Right atrium auricular region (tissue), 2 donors: ENCODE measurements at places on chromosomes 6 and 20.

GRCh38 chr6:126672649-126673048 lies 332.7 kb downstream of the CENPW start:
- no peak for DNase-seq

GRCh38 chr6:111342913-111343312 lies 140.1 kb downstream of the REV3L start:
- no peak for DNase-seq

DNA sequence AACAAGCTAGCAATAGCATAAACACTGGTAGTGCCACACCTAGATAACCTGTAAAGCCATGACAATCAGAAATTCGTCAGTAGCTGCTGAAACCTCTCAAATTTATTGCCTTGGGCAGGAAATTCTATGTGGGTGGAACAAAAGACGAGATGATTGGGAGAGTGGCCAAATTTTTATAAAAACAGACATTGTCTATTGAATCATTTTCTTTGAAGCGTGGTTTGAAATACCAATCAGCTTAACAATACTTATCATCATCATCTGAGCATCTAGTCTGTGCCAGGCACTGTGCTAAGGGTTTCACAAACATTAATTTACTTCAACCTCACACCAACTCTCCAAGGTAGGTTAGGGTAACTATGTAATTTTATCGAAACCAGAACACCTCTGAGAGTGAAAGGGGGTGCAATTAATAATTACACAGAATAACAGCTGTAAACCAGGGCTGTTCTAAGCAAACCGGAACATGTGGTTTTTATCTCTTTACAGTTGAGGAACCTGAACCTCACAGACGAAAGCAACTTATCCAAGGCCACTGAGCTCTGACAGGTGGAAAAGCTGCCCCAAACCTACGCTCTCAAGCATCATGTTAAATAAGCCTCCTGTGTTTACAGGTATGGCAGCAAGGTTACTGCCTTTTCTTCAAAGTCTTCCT lies 43.4 kb downstream of the NHSL1 start:
- no peak for DNase-seq

DNA sequence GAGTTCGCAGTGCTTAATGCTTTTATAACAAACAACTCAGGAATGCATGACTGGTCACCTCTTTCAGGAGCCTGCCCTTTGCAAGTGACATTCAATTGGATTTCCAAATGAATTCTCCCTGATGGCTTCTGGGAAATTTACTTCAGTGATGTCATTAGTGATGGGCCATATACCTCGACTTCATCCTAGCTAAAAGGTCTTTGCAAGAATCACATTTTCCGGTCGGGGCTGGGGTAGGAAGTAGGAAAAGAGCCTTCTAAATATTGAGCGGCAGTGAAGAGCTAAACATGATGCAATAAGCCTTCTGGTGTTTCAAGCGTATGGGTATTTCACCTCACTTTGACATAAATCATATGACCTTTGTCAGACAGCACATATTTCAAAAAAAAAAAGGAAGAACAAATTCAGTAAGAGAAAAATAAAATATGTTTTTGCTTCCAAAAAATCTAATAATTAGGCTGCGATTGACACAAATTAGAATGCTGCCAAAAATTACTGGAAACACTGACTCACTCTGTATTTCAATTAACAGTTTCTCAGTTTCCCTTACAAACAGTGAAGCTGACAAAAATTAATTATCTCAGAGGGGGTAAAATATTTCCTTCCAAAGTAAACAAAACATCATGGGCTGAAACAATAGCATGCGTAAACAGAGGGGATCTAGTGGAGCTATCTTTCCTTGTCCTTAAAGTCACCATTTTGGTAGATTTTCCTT lies 39.8 kb downstream of the ADTRP start:
- no peak for DNase-seq

- DNase-seq = no peak
Observed at GRCh38 chr6:26743941-26744699, 84.6 kb upstream of the ZNF322 start.

GRCh38 chr6:158207422-158207788 lies 39.3 kb downstream of the GTF2H5 start:
- no peak for DNase-seq

GRCh38 chr6:45073771-45074170 lies 254.4 kb upstream of the RUNX2 start:
- no peak for DNase-seq

- DNase-seq = peak; percentile 86
Observed at GRCh38 chr20:44736170-44737021, 9.3 kb upstream of the KCNK15 start.

- DNase-seq = no peak
Observed at GRCh38 chr6:15892369-15892768, 229.5 kb upstream of the DTNBP1 start.

GRCh38 chr6:65979120-65979519 lies 272.1 kb upstream of the EYS start:
- DNase-seq = no peak

- peak; percentile 54 for DNase-seq
Observed at GRCh38 chr6:7188492-7188891, 80.7 kb downstream of the RREB1 start.

GRCh38 chr20:16381444-16381843 lies 191.8 kb downstream of the KIF16B start:
- DNase-seq = no peak

- no peak for DNase-seq
Observed at GRCh38 chr20:1894471-1894950, 696 bp upstream of the SIRPA start.

GRCh38 chr6:40499215-40499614 lies 87.9 kb downstream of the LRFN2 start:
- no peak for DNase-seq

- DNase-seq = peak; percentile 95
Observed at GRCh38 chr6:26156105-26156849, 69.0 kb downstream of the HFE start.

- DNase-seq = no peak
Observed at GRCh38 chr6:144931172-144932035, 646.3 kb downstream of the UTRN start.

DNA sequence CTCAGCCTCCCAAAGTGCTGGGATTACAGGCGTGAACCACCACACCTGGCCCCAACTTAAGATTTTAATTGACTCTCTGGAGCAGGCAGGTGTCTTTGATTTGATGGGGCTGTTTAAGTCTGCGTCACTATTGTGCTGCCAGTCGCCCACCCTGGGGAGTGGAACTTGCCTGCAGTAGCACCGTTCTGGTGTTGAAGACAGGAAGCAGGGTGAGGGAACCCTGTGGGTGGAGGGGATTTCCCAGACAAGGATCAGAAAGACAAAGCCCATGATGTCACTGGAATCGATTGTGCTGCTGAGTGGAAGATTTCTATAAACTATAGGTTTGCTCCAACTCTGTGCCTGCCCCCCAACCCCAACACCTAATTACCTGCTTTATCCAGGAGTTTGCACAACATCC lies 11.0 kb downstream of the ALDH8A1 start:
- DNase-seq = no peak

- no peak for DNase-seq
Observed at GRCh38 chr6:109450801-109451200, 4.8 kb downstream of the MICAL1 start.

GRCh38 chr20:44761423-44761822 lies 15.8 kb downstream of the KCNK15 start:
- DNase-seq = no peak

- no peak for DNase-seq
Observed at GRCh38 chr6:136979206-136979605, 57.1 kb downstream of the SLC35D3 start.

- DNase-seq = no peak
Observed at GRCh38 chr6:42710316-42710715, 12.1 kb downstream of the PRPH2 start.

DNA sequence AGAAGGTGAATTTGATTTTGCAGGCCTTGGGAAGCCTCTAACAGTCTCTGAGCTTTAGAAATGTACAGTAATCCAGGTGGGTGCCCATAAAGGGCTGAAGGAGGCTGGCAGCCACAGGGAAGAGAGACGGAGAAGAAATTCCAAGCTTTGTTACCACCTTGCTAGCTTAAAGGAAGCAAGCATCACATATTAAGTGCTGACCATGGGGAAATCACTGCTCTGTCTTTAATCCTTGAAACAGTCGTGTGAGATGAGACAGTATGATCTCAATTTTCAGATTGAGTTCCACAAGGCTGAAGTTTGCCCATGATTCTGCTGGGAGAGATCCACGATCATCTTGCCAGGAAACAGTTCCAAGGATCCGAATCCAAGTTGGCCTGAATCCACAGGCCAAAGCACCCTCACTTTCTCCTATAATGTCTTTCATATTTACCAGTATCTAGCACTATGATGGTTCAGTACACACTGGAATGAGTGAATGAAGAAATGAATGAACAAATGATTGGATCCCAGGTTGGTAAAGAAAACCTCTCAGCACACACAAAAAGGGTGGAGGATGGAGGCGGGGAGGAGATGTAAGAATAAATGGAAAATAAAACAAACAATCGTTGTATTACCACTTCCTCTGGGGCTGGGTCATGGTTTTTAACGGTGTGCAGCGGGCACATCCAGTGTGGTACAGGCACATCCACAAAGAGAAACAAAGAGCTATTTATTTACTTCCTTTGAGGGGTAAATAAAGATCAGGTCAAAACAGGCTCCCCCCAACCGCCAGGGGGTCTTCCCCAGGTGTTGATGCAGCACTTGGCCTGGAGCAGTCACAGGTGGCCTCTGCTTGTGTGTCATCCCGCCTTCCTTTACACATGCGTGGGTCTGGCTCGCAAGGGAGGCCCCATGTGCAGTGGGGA lies 28.2 kb upstream of the TAF8 start:
- no peak for DNase-seq

GRCh38 chr6:163437466-163437865 lies 22.9 kb downstream of the QKI start:
- no peak for DNase-seq

GRCh38 chr20:12638633-12639312 lies 370.0 kb upstream of the SPTLC3 start:
- DNase-seq = no peak

- no peak for DNase-seq
Observed at GRCh38 chr6:88725111-88725975, 238.1 kb downstream of the RNGTT start.

DNA sequence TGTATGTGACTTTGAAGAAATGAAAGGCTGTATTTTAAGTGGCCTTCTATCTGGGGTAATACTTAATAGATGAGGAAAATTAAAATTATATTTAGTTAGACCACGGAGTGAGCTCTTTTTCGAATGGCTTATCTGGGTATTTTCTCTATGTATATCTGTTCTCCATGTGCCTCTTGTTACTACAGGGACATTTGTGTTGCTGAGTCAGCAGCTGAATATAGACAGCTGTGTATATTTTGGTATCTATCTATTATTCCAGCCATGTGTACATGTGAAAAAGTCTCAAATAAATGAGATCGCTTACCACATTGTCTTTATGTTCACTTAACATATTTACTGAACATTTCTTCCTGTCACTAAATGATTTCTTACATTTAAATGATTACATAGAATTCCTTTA lies 57.2 kb downstream of the TMEM200A start:
- no peak for DNase-seq

DNA sequence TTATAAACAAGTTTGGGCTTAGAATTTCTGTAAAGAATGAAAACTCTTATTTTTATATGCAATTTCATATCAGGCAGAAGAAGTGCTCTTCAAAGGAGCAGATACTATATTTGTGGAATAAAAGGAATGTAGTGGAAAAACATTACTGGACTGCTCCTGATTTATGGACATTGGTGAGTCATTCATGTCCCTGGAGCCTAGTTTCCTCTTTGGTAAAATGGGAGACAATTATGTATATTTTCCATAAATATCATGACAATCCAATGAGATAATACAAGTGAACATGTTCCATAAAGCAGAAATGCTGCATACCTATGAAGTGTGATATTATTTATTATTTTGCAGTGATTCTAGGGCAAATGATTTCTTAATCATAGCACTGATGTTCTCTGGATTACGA lies 445.8 kb upstream of the CITED2 start:
- no peak for DNase-seq

DNA sequence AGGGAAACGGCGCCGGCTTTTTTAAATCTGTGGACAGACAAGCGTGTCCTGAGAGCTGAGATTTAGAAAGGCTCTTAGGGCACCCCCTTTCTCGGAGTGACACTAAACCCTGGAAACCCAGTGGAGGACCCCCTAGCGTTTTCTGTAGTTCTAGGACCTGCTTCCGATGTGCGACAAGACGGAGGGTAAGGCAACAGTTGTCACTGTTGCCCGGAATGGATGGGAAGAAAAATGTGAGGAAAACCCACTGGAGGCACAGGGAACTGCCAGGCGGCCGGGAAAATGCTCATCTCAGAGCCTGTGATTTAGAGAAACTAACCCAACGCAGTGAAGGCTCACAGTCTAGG lies 551 bp upstream of the ATP5F1E start:
- no peak for DNase-seq

DNA sequence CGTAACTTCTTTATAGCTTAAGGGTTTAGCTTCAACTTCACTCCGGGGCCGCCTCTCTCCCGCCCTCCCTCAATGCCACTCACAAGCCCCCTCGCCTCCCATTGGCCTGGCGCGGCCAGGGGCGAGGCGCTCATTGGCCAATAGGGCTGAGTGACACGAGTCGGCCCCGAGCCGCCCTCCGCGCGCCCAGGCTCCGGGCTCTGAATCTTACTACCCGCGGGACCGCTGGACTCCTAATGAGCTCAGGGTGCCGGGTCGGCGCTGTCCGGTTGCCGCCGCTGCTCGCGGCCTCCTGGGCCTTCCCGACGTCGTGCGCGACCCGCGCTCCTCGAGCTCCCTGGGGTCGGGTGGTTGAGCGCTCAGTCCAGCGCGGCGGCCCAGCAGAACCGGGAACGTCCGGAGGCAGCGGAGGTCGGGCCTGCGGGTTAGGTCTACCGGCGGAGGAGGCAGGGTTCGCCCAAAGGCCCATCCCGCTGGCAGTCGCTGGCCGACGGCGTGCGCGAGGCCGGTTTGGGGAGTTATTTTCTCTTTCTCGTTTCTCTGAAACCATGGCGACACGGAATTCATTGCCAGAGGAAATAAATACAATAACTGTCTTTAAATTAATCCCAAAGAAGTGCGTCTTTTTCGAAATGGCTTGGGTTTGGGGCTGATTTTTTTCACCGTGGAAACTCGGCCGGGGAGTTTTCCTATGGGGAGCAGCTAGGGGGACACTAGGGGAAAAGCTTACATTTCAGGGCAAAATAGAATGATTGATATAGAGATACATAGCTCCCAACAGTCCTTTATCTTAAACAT lies at the start of gene SIM1:
Gene SIM1, minus strand, starts transcription at position 19 of the 798 bp plus-strand sequence. CDS start 1,453 bp downstream, outside the sequence.
- no peak for DNase-seq

DNA sequence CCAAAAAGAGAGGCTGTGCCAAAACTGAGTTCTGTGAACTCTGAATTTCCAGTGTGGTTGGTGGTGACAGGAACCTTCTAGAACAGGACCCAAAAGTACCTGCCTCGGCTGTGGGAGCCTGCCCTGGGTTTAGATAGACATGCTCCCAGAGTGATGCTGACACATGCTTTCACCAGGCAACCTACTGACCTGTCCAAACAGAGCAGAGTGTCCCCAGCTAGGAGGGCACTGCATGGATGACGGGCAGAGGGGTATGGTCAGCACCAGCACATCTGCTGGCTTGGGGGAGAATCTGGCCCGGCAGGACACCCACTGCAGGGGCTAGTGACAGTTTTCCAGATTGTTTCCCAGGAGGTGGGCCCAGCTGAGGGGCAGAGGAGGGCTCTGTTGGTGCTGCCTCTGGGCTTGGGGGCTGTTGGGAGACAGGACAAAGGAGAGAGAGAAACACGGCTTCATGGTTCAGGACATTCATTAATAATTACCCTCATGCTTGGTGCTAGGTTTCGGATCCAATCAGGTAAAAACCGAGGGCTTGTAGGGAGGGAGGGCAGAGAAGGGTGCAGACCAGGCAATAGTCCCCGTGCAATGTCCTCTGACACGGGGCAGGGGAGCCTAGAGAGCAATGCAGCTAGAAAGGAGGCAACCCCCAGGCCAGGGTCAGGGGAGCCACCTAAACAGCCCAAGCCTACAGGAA lies 15.0 kb downstream of the KCNK5 start:
- no peak for DNase-seq

- no peak for DNase-seq
Observed at GRCh38 chr20:6685181-6685582, 82.3 kb upstream of the BMP2 start.
